SW 1271 (cell line): ENCODE measurements at places on chromosomes 2 and 18.
A peak's percentile ranks its signal among the peaks of the same experiment; 100 is the strongest.

DNA sequence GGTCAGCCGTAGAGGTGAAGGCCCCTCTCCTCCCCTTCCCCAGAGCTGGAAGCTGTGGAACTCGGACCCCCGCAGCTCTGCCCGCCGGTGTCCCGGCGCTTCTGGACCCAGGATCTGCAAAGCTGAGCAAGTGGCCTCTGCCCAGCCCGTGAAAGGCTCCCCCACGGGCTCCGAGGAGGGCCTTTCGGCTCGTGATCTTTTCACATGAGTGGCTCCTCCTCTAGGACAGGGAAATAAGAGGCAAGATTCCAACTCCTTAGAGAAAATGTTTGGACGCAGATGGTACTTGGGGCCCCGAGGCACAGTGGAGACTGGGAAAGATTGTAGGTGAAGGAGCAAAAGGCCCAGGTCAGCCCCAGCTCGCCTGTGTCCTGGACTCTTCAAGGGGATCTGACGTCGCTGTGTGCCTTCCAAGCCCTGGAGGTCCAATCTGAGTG, 48.2 kb upstream of the SP3 start:
- DNase-seq = no peak

GRCh38 chr18:7205346-7205745, 25.5 kb upstream of the LRRC30 start:
- no peak for DNase-seq

GRCh38 chr2:59232394-59233165, 991.5 kb upstream of the FANCL start:
- no peak for DNase-seq

DNA sequence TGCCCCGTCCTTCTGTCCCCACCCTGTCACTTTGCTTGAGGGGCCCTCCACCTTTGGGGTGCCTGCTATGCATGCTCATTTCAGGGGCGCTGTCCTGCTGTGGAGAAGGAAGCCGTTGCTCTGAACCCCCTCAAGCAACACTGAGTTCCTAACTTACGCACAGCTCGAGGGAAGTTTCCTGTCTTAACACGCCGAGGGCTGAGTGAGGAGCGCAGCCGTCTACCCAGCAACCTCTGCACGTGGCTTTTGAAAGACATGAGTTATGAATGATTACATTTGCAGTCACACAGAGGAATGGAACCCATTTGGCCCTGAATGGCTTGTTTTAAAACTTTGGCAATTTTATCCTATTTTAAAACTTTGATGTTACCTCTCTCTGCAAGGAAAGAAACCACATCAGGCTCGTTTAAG, 14.0 kb downstream of the RAMP1 start:
- DNase-seq = no peak

DNA sequence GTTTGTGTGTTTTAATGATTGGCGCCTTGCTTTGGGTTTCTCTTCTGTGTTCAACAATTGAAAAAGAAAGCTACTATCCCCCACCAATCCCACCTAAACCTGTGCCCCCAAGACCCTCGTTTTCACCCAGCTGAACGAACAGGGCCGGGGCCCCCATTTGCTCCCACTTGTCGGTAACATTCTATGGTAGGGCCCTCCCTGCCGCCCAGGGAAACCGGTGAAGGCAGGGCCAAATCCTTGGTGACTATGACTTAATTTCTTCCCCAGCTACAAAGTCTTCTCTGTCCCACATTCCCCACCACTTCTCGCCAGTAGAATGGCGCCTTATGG, 598 bp upstream of the SNRNP200 start:
- no peak for DNase-seq

DNA sequence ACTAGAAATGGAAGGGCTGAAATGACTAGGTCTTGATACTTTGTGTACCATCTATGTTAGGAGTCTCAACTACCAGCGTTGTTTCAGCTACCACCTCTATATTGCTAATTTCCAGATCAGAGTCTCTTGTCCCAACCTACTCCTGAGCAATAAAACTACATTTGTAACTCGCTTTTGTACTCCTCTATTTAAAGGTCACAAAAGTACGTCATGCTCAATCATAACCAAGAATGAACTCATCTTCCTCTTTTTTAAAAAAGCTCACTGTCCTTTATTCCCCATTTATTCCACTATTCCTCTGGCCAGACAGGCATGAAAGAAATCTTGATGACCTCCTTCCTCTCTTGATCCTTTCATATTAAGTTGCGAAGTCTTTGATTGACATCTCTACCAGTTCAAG, 11.2 kb upstream of the MATN3 start:
- DNase-seq = no peak

GRCh38 chr18:2826581-2826980, 20.2 kb upstream of the EMILIN2 start:
- no peak for DNase-seq

GRCh38 chr2:182283512-182283911, 143.3 kb downstream of the PDE1A start:
- DNase-seq = no peak

DNA sequence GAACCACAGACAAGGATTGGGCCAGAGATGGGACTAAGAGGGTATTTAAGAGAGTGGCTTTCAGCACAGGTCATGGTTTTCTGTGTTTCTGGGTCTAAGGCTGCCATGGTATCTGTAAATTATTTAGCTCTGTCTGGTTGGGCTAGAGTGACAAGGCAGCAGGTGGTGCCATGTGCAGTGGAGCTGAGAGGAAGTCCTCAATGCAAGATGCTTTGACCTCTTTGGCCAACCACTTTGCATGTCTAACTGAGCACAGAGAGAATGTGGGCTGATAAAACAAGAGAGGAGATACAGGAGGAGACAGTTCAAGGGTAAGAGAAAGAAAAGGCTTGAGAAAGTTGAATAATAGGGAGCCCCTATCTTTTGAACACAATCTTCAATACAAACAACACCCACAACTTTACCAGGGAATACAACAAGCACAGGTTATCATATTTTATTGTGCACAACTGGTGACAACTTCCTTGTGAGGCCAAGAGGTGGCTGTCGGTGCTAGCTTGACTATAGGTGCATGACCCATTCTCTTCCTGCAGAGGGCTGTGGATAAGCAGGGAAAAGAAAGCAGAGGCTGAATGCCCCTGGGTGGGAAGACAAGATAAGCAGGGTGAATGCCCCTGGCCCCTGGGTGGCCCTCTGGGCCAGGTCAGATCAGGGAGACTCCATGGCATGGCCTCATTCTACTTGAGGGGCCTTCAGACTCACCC, 12.3 kb downstream of the FLACC1 start:
- DNase-seq = peak; percentile 9
